ENCODE measurements at places on chromosomes 4 and X. TPM values are rescaled to one million over a fixed set of nuclear protein-coding genes. Genes with fewer than 3 reads are reported as not detected.

DNA sequence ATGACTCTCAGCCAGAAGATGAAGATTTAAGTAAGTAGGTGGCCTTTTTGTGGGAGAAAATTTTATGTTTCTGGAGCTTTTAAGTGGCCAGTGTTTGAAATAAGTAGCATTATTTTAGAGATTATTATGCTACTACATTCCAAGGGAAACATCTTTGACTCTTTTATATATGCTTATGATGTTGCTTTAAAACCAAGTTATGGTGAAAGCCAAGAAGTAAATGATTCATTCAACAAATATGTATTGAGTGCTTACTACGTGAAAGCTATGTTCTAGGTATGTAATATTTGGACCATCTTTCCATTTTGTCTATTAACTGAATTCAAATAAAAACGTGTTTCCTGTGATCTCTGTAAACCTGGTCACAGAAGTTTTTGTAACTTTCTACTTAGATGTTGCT lies 58.3 kb downstream of the ZFX start:
- no peak for DNase-seq

DNA sequence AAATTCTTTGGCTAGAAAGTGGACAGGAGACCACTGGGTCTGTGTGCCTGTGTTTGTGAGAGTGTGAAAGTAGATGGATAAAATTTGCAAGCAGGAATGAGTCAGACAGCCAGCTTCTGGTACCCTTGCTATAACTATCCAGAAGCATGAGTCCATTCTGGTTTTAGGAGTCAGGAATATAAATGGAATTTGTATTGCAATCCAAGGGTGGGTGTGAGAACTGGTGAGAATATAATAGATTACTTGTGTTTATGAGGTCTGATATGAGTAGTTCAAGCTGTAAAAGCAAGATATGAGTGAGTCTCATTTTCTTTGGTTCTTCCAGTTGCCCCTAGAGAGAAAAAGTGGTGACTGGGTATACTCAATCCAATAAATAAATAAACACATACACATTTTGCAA lies 212.7 kb upstream of the TAPT1 start:
- no peak for DNase-seq

DNA sequence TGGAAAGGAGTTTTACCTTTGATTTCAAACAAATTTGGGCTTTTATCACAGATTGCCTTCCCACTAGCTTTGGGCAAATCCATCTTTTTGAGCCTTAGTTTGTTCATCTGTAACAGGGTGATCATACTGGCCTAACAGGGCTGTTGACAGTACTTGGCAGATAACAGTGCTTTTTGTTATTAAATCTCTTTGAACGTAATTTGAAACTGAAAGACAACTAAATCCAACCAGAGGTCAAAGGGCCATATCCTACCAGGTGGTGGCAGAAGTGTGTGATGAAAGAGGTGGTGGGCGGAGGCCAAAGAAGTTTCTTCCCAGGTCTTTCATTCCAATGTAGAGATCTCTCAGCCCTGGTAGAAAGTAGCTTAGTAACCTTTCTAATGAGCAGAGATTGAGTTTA lies 35.2 kb upstream of the TADA2B start:
- DNase-seq, result no peak

GRCh38 chr4:78625073-78625472 lies 73.5 kb downstream of the ANXA3 start:
- DNase-seq, result no peak

The USP11 gene
- 130 TPM for total RNA-seq

The MTNR1A gene
- total RNA-seq, result 0.60 TPM

GRCh38 chrX:54807524-54808108 lies at the start of gene MAGED2:
MAGED2 (plus strand) TSS chrX:54807745; CDS start chrX:54809332, 1,587 bp downstream.
- DNase-seq, result peak; percentile 60

DNA sequence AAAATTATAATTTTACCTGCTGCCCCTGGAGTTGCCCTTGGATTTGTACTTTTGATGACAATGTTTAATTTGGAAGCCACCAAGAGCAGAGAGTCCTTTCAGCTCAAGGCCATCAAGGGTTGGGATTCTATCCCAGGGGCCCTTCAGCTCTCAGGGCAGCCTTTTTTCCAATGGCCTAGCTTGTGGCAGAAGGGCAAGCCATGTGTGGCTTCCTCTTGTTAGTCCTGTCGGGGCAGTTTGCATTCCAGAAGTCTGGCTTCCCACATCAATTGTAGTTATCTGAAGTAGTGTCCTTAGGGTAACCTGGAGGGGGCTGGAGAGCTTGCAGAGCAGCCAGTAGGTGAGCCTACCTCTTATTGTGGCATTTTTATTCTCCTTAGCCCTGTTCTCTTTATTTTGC lies 569.4 kb downstream of the TRAM1L1 start:
- no peak for DNase-seq

The ADAM29 gene
- total RNA-seq, result not detected

The DRD5 gene
- total RNA-seq, result not detected

DNA sequence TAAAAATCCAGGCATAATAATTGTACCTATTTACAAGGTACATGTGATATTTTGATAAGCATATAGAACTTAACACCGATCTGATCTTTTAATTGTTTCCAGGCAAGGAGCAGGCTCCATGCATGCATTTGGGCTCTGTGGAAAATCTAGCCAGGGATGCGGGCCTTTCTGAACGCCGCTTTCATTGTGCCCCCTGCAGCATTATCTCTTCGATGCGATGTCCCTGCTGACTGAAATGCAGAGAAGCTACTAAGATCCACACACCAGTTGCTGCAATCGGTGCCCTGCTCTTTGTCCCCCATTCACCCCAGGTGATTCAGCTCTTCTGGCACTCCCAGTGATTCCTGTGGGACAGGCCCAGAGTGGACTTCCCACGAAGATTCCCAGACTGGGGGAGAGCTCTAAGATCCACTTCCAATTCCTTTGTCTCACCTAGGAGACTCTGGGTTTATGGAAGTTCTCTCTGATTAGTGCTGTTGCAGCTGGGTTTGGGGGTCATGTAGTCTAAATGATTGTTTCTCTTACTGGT lies 254.3 kb upstream of the AGA start:
- DNase-seq, result no peak

DNA sequence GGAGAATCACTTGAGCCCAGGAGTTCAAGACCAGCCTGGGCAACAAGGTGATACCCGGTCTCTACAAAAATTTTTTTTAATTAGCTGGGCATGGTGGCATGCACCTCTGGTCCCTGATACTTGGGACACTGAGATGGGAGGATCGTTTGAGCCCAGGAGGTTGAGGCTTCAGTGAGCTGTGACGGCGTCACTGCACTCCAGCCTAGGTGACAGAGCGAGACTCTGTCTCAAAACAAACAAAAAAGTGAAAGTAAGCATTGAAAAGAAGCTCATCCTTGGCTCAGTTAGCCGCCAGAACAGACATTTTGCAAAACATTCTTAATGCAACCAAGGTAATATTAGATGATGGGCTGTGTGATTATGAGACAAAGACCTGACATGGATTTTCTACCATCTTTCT lies 223.3 kb upstream of the VCX3A start:
- DNase-seq, result no peak

DNA sequence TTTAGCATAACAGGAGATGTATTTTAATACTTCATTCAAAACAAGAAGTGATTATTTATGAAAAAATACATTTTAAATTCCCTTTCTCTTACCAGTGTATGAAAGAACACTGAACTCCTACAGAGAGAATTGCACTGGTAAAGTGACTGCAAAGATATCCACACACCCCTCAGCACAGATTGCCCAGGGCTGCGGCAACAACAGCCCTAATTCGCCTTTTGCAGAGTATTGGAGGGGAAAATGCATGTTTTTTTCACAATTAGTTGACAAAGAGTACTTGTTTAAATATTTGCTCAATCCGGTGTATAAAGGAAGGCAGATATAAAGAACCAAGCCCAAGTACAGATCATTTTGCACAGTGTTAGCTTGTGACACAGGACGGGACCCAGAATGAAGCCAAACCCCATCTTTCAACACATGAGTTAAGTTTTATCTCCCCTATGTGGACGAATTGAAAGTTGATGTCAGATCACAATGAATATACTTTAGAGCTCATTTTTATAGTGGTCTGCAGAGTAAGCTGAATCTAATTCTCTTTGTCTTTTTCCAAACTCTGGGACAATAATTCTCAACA lies 551.4 kb upstream of the IGFBP7 start:
- no peak for DNase-seq

The ZC4H2 gene
- total RNA-seq, result 48.3 TPM

The SMC1A gene
- total RNA-seq, result 46.1 TPM

The EREG gene
- not detected for total RNA-seq

- DNase-seq, result no peak
Measured at GRCh38 chr4:182873726-182874125, 43.5 kb downstream of the DCTD start.

GRCh38 chrX:23394421-23394820 lies 59.8 kb downstream of the PTCHD1 start:
- DNase-seq, result no peak

The CHRNA9 gene
- total RNA-seq, result not detected

DNA sequence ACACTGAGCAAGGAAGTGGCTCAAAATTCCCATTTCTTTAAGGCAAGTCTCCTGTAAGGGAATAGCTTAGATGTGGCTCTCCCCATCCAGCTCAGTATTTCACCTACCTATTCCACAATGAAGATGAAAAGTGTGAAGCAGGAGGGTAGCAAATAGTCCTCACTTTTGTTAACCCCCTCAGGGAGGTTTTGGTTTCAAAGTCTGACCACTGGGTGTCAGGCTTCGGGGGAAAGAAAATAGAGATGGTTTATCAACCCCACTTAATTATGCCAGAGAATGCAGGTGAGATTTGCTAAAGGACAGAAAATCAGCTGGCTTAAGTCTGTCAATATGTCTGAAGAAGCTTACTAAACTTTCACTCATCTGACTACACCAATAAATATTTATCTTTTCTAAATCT lies 69.5 kb downstream of the DHX15 start:
- DNase-seq, result no peak

The FREM3 gene
- not detected for total RNA-seq

The PTPN13 gene
- 29.2 TPM for total RNA-seq

- DNase-seq, result no peak
Measured at GRCh38 chr4:137651128-137651527, 118.8 kb upstream of the PCDH18 start.

The C4orf51 gene
- not detected for total RNA-seq

The ESX1 gene
- not detected for total RNA-seq

DNA sequence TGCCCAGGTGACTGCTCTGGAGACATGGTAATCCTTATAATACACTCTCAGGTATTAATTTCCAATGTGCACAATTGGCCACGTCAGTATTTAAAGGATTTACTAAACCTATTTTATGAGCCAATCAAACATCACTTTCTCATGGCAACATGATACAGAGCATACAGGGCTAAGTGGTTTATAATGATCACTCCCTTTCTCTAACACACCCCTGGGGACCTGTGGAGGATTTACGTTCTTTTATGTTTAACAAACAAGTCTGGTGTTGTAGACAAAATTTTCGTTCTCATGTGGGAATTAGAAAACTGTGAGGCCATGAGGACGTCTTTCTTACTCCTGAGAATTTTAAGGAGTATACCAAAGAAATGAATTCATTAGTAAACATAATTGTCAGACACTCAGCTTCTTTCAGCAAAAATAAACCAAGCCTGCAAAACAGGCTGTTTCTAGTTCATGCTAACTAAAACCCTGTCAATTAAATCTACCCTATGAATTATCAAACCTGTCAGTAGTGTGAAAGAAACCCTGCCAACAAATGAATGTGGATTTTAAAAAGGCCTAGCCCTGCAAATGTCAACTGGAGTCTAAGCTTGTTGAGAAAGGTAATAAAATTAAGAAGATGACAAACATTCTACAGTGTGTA lies 155.8 kb downstream of the PDGFC start:
- DNase-seq, result no peak

The GASK1B gene
- 17.3 TPM for total RNA-seq

The KCTD8 gene
- 0.56 TPM for total RNA-seq

DNA sequence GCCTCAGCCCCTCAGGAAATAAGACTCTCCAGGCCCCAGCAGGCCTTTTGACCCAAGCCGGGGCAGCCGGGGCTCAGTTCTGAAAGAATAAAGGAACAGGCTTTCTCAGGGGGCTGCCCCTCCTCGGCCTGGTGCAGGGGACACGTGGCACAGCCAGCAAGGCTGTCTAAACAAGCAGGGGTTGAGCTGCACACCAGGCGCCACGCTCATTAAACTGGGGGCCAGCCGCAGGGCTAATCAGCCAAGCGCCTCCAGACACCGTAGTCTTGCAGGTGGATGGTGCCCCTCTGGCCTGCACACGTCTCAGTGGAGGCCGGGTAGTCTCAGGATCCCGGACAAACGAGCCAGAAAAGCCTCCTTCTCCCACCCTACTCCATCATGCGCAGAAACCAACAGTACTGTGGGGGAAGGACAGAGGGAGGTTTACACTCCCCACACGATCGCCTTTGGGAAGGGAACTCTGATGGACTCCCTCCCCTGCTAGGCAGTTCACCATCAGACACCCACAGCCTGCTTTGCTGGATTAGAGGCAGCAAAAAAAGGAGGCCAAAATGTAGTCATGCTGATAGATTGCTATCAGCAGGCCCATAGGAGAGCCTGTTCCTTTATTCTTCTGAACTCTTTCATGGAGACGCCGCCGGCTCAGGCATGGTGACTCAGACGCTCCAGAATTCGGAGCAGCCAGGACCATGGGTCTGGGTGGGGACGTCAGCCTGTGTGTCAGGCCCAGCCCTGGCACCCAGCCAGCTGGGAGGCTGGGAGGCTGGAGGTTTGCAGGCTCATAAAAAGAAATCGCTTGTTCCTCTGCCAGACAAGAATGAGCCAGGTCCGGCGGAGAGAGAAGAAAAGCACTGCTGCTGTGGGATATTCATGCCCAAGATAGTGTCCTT lies 342.4 kb downstream of the BCOR start:
- DNase-seq, result peak; percentile 94

The XPNPEP2 gene
- not detected for total RNA-seq

- peak; percentile 75 for DNase-seq
Measured at GRCh38 chrX:13646154-13646549, 6.8 kb upstream of the TCEANC start.

DNA sequence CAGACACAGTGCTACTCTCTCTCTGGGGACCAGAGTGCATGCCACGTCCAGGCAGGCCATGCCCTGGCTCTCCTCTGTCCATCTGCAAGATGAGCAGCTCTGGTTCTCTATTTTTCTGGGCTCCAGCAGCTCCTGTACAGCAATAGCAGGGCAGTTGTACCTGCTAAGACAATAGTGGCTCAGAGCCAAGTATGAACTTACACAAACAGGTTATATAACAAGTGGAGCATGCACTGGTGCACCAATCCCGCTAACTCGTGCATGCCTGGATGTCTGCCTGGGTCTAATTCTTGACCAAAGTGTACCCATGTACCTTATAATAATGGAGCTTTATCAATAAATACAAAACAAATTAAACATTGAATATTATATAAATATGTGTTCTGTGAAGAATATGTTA lies 392.3 kb downstream of the CENPC start:
- DNase-seq, result no peak

- DNase-seq, result peak; percentile 46
Measured at GRCh38 chr4:81688085-81688484, 216.4 kb upstream of the RASGEF1B start.

The CNKSR2 gene
- total RNA-seq, result 25.3 TPM

The MAGEA2B gene
- not detected for total RNA-seq
